ENCODE measurements at places on chromosomes 1 and 21. TPM values are rescaled to one million over a fixed set of nuclear protein-coding genes. Genes with fewer than 3 reads are reported as not detected.
A peak's percentile ranks its signal among the peaks of the same experiment; 100 is the strongest.

DNA sequence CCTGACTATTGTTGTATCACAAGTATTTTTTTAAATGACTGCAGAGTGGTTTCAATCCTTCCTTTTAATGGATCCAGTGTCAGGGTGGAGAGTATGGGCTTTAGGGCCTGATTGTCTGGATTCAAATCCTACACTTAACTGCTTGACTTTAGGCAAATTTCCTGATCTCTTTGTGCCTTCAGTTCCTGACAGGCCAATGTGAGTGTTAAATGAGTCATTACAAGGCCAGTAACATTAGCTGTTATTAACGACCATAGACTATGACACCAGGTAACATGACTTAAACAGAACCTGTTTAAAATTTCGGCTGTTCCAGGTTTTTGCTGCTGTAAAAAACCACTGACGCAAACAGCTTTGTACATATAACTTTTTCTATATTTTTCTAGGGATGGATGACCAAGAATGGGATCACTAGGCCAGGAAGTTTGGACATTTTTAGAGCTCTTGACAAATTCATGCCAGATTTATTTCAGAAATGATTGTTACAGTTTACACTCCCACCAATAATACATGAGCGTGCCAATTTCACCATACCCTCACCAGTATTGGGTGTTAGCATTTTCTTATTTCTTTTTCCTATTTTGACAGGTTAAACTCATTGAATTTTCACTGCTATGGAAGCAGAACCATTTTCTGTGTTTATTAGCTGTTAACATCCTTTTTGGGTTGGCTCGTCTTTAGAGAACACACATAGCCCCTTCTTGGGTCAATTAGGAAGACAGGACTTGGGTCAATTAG lies 11.3 kb downstream of the ZNF362 start:
- no peaks in the 10 kb centered on the region for H3K27me3 ChIP-seq
- H3K27ac ChIP-seq, result peak overlapping the region; percentile 70
- no peak for ATAC-seq
- no peak overlapping the region for H3K4me3 ChIP-seq
- H3K4me1 ChIP-seq, result peaks cover 33% of the 10 kb centered on the region
- no peaks in the 10 kb centered on the region for H3K36me3 ChIP-seq

DNA sequence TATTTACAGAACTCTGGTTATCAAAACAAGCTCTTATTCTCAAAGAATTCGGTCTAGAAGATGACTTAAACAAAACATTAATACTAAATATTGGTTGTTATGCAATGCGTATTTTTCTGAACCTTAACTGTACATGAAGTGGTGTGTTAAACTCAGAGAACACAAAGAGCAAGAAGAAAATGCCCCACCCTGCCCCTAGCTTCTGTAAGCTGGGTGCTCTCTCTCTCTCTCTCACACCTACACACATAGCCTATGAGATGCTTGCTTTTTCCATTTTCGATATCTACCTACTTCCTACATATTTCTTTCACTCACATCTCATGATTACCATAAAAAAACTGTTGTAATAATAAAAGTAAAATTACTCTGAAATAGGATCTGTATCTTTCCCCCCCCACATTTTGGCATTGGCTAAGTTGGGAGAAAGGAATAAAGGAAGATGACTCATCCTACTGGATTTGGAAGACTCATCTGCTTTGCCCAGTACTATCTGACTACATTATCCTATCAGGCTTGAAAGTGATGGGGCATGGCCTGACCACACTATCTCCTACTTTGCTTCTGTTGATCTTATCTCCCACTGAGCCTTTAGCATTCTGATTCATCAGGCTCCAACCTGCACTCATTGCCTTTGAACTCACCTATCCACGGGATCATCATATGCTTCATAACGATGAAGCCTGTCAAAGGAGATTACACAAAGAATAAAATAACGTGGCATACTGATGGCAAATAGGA lies 2.9 kb downstream of the CRYZ start:
- no peak overlapping the region for H3K4me3 ChIP-seq
- H3K36me3 ChIP-seq, result peaks cover 11% of the 10 kb centered on the region
- no peak for ATAC-seq
- no peaks in the 10 kb centered on the region for H3K27me3 ChIP-seq
- no peak overlapping the region for H3K27ac ChIP-seq

The CR1L gene
- total RNA-seq, result not detected

The SYCP1 gene
- total RNA-seq, result not detected

- no peaks in the 10 kb centered on the region for H3K27me3 ChIP-seq
- H3K36me3 ChIP-seq, result no peaks in the 10 kb centered on the region
- ATAC-seq, result no peak
- H3K4me1 ChIP-seq, result no peaks in the 10 kb centered on the region
Measured at GRCh38 chr1:101291562-101292380, 55.0 kb downstream of the S1PR1 start.

The FCRL2 gene
- total RNA-seq, result not detected

The POLR3C gene
- 34.2 TPM for total RNA-seq

The TTC34 gene
- total RNA-seq, result 0.62 TPM

- H3K27ac ChIP-seq, result no peak overlapping the region
- H3K4me1 ChIP-seq, result no peaks in the 10 kb centered on the region
- H3K4me3 ChIP-seq, result no peak overlapping the region
- no peaks in the 10 kb centered on the region for H3K27me3 ChIP-seq
- peaks cover 3% of the 10 kb centered on the region for H3K36me3 ChIP-seq
Measured at GRCh38 chr1:161333166-161333565, 19.0 kb downstream of the SDHC start.

GRCh38 chr1:213162338-213162737 lies 111.3 kb downstream of the RPS6KC1 start:
- H3K27ac ChIP-seq, result peak overlapping the region; percentile 35
- no peaks in the 10 kb centered on the region for H3K36me3 ChIP-seq
- H3K27me3 ChIP-seq, result no peaks in the 10 kb centered on the region
- peak; percentile 81 for ATAC-seq
- H3K4me3 ChIP-seq, result no peak overlapping the region

DNA sequence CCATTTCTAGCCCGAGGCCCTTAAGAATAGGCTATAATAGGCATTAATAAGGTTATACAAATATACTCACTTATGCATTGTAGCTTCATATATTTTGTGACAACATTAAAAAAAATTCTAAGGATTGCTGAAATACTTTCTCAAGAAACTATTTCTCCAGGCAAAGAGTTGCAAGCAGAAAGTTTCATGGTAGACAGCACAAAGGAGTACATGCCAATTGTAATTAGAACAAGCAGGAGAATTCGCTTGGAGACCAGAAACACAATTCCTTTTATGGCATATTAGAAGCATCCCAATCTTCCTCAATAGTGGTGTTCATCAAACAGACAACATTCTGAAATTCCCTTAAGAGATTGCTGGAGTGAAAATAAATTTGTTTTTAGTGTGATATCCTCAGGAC lies 122.8 kb downstream of the CRB1 start:
- H3K36me3 ChIP-seq, result no peaks in the 10 kb centered on the region
- no peak for ATAC-seq
- H3K4me1 ChIP-seq, result no peaks in the 10 kb centered on the region
- H3K27ac ChIP-seq, result no peak overlapping the region

The MFSD2A gene
- 0.84 TPM for total RNA-seq

DNA sequence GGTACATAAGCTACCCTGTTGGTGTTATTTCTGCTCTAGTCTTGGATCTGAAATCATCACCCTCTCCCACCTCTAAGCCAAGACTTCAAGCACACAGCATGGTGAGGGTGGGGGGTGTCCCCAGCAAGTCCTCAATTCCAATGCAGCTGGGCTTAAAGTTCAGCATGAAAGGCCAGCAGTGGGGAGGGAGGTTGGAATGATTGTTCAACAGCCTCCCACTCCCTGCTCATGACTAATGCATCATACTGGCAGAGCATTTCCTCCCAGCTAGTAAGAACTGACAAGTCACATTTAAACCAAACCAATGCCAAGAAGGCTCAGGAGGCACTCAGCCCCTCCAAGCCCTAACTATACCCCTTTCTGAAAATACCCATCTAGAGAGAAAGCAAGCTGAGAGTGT lies 50.1 kb downstream of the TIAM1 start:
- H3K4me1 ChIP-seq, result no peaks in the 10 kb centered on the region
- no peak overlapping the region for H3K4me3 ChIP-seq
- H3K27me3 ChIP-seq, result no peaks in the 10 kb centered on the region
- H3K27ac ChIP-seq, result no peak overlapping the region
- no peaks in the 10 kb centered on the region for H3K36me3 ChIP-seq

- peaks cover 5% of the 10 kb centered on the region for H3K4me1 ChIP-seq
- H3K36me3 ChIP-seq, result no peaks in the 10 kb centered on the region
- no peaks in the 10 kb centered on the region for H3K27me3 ChIP-seq
Measured at GRCh38 chr21:36847189-36847588, 119.3 kb downstream of the HLCS start.

GRCh38 chr21:33245289-33245918 lies 15.7 kb downstream of the IFNAR2 start:
- peaks cover 71% of the 10 kb centered on the region for H3K36me3 ChIP-seq
- H3K27ac ChIP-seq, result no peak overlapping the region
- no peaks in the 10 kb centered on the region for H3K4me1 ChIP-seq
- no peak overlapping the region for H3K4me3 ChIP-seq
- no peaks in the 10 kb centered on the region for H3K27me3 ChIP-seq

GRCh38 chr1:234915924-234916675 lies 212.5 kb downstream of the TOMM20 start:
- peak overlapping the region; percentile 31 for H3K27ac ChIP-seq
- peaks cover 4% of the 10 kb centered on the region for H3K4me1 ChIP-seq
- no peak for ATAC-seq
- no peak overlapping the region for H3K4me3 ChIP-seq
- no peaks in the 10 kb centered on the region for H3K27me3 ChIP-seq

GRCh38 chr1:223635236-223635635 lies 30.3 kb downstream of the CAPN8 start:
- ATAC-seq, result no peak
- H3K27ac ChIP-seq, result no peak overlapping the region
- H3K27me3 ChIP-seq, result peaks cover 50% of the 10 kb centered on the region
- no peaks in the 10 kb centered on the region for H3K4me1 ChIP-seq

DNA sequence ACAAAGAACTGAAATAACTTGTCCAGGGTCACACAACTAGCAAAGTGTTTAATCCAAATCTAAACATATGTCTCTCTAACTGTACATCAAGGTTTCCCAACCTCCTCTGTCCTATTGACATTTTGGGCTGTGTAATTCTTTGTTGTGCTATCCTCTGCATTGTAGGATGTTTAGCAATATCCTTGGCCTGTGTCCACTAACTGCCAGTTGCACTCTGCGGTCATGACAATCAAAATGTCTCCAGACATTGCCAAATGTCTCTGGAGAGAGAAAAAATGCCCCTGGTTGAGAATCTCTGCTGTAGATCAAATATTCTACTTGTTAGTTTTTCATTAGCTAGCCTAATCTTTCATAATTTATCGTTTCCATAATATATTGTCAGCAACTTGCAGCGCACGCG lies 353.4 kb upstream of the NEGR1 start:
- H3K27me3 ChIP-seq, result no peaks in the 10 kb centered on the region
- no peak overlapping the region for H3K27ac ChIP-seq
- no peaks in the 10 kb centered on the region for H3K36me3 ChIP-seq
- no peak for ATAC-seq

The ADAMTS5 gene
- 55.8 TPM for total RNA-seq

GRCh38 chr1:160590488-160590887 lies 11.2 kb upstream of the CD84 start:
- H3K27ac ChIP-seq, result no peak overlapping the region

- H3K36me3 ChIP-seq, result no peaks in the 10 kb centered on the region
- no peaks in the 10 kb centered on the region for H3K27me3 ChIP-seq
- no peaks in the 10 kb centered on the region for H3K4me1 ChIP-seq
- no peak overlapping the region for H3K27ac ChIP-seq
Measured at GRCh38 chr1:93416183-93416582, 31.7 kb upstream of the FNBP1L start.

GRCh38 chr1:175763797-175764196 lies 20.4 kb upstream of the TNR start:
- no peaks in the 10 kb centered on the region for H3K36me3 ChIP-seq
- H3K4me1 ChIP-seq, result no peaks in the 10 kb centered on the region
- no peak for ATAC-seq
- no peaks in the 10 kb centered on the region for H3K27me3 ChIP-seq
- no peak overlapping the region for H3K4me3 ChIP-seq
- no peak overlapping the region for H3K27ac ChIP-seq

- no peak overlapping the region for H3K4me3 ChIP-seq
- peaks cover 19% of the 10 kb centered on the region for H3K36me3 ChIP-seq
- no peaks in the 10 kb centered on the region for H3K27me3 ChIP-seq
- no peak for ATAC-seq
- H3K27ac ChIP-seq, result no peak overlapping the region
Measured at GRCh38 chr1:184860985-184861754, 106.5 kb upstream of the EDEM3 start.

- H3K27me3 ChIP-seq, result peaks cover 24% of the 10 kb centered on the region
- peaks cover 9% of the 10 kb centered on the region for H3K4me1 ChIP-seq
- ATAC-seq, result no peak
- no peaks in the 10 kb centered on the region for H3K36me3 ChIP-seq
Measured at GRCh38 chr1:154755858-154756730, 114.0 kb downstream of the KCNN3 start.

The SH2D5 gene
- total RNA-seq, result 1.6 TPM

DNA sequence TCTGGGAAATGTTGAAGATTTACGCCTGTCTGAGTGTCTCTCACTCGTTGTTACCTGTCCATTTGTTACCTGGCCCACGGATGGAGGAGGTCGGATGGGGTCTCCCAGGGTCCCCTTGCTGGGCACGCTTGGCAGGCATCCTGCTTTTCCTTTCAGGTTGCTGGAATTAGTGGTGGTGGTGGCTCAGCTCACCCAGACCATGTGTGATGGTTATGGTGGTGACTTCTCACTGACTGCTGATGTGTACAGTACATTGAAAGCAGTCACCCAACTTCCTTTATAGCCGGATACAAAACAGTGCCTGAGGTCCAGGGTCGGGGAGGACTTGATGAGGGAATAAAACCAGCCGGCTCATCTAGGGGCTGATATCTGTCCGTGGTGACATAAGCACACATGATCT lies 19.5 kb downstream of the MAPKAPK2 start:
- no peak overlapping the region for H3K27ac ChIP-seq
- no peak for ATAC-seq
- peaks cover 99% of the 10 kb centered on the region for H3K4me1 ChIP-seq
- H3K36me3 ChIP-seq, result no peaks in the 10 kb centered on the region
- H3K4me3 ChIP-seq, result no peak overlapping the region

- no peak for ATAC-seq
- no peak overlapping the region for H3K4me3 ChIP-seq
- H3K36me3 ChIP-seq, result no peaks in the 10 kb centered on the region
- no peaks in the 10 kb centered on the region for H3K4me1 ChIP-seq
- H3K27me3 ChIP-seq, result peaks cover 6% of the 10 kb centered on the region
- no peak overlapping the region for H3K27ac ChIP-seq
Measured at GRCh38 chr1:119653839-119654170, 5.7 kb upstream of the ZNF697 start.

The GBP6 gene
- total RNA-seq, result 1.6 TPM

DNA sequence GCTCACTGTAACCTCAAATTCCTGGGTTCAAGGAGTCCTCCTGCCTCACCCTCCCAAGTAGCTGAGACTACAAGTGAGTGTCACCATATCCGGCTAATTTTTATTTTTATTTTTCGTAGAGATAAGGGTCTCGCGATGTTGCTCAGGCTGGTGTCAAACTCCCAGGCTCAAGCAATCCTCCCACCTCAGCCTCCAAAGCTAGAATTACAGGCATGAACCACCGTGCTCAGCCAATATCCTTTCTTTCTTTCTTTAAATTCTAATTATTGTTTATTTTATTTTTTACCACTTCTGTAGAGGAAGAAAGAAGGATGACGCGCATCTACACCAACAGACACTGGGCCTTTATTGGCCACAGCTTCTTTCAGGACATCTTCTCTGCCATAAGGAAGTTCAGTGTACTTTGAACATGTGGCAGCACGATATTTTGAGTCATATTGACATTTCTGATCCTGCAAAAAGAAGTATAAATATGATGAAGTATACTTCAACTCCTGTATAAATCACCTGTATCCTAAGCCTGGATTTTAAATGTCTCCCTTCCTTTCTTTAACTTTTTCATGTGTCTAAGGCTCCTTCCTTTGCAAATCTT lies 15.8 kb downstream of the CTSS start:
- no peak overlapping the region for H3K4me3 ChIP-seq
- no peaks in the 10 kb centered on the region for H3K27me3 ChIP-seq
- ATAC-seq, result no peak
- no peak overlapping the region for H3K27ac ChIP-seq

The PSRC1 gene
- total RNA-seq, result 7.1 TPM
